ENCODE measurements at places on chromosomes 16 and 17.

GRCh38 chr17:44522883-44523671 lies 19.9 kb upstream of the GPATCH8 start:
- DNase-seq: no peak

DNA sequence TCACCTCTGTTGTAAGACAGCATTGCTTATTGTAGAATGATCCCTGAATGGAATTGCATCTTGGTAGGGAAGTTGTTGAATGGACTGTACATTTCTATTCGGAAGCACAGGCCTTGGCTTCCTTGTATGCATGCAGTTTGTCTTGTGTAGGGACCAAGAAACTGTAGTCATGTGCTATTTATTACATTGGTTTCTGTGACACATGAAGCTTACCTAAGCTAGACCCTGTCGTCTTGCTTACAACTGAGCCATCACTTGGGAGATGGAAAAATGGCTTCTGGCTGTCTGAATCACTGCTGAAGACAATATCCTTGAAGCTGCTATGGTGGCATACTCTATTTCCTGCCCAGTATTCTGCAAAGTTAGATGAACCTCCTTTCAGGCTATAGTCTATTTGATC lies 29.1 kb downstream of the PPM1D start:
- DNase-seq: no peak

GRCh38 chr17:17205368-17206123 lies 587 bp downstream of the PLD6 start:
- DNase-seq: no peak

- DNase-seq: peak; percentile 83
Measured at GRCh38 chr16:77834635-77835540, 46.5 kb downstream of the VAT1L start.

DNA sequence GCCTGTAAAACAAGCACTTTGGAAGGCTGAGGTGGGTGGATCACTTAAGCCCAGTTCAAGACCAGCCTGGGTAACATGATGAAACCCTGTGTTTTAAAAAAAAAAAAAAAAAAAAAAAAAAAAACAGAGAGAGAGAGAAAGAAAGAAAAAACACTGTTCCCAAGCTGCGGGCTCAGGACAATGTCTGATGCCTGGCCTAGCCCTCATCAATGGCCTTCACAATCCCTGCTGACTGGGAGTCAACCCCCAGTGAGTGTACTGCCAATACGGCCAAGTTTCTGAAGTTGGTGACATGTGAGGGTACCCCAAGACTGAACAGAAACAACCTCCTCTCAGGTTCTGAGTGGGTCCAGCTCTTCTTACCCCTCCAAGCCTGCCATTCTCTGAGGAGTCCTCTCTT lies 116.5 kb downstream of the ZNF778 start:
- DNase-seq: no peak

- no peak for DNase-seq
Measured at GRCh38 chr16:31537362-31538242, 9.9 kb downstream of the AHSP start.

DNA sequence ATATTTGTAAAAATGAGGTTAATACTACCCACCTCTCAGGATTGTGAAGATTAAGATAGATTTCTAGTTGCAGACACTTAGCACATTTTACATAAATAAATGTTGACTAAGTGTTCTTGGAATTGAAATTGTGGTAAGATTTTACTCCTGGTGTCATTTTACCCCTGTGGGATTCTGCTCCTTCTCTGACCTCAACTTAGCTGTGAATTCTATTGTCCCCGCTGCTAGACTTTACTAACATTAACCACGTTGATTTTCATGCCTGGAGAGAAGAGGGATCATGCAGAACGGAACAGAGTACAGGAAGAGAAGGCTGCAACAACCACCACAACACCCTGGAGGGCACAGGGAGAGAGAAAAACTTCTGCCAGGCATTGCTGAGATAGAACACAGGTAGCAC lies 2.1 kb upstream of the TOM1L1 start:
- no peak for DNase-seq

GRCh38 chr17:46869975-46870803 lies 18.8 kb downstream of the WNT9B start:
- DNase-seq: no peak

DNA sequence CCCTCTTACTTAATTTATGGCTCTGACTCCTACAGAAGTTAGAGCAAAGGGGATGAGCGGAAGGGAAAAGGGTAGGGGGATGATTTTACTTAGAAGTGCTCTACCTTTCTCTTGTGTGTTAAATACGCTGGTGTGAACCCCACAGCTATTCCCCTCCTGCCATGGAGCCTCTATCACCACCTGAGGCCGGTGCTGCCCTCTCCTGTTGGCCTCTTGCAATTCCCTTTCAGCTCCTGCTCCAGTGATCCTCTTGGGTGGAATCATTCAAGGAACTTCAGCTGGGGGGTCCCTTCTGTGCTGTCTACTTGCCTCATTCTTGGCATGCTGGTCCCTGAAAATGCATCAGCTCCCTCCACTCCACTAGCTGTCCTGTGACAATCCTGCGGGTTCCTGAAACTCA lies 41.8 kb upstream of the CDH8 start:
- DNase-seq: no peak

DNA sequence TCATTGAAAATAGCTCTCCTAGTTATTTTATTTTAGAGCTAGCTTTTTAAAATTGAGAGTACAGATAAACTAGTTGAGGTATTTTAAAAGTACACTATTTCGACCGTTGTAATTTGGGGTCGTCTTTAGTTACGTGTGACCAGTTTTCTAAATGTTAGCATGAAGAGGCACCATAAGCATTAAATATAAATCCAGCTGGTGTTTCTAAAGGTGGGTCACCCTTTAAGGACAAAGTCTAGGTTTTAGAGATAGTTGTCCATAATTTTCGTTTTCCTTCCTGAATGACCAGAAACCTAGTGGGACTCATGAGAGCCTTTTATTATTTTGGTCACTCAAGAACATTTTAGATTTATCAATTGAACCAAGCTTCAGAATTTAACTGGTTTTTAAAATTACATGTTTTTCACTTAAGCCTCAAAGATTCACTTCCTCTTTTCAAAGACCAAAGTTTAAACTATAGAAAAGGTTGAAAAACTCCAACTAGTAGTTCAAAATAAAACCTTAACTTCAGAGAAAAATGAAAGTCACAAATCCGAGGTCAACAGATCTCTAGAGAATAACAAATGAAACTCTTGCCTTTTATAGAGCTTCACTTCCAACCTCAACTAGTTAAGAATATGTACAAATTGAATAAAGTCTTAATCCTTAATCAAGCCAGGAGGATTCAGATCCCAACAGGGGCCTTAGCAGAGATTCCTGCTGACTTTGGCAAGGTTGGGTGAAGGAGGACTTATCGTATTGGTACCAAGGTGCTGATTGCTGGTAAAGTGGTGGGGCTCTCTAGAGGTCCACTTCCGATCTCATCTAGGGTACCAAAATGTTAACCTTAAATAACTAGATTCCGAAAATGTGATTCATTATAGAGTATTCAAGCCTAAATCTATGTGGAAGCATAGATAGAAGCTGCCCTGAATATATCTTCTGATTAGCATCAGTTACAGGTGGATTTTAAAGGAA lies 32.5 kb downstream of the PHKB start:
- no peak for DNase-seq

DNA sequence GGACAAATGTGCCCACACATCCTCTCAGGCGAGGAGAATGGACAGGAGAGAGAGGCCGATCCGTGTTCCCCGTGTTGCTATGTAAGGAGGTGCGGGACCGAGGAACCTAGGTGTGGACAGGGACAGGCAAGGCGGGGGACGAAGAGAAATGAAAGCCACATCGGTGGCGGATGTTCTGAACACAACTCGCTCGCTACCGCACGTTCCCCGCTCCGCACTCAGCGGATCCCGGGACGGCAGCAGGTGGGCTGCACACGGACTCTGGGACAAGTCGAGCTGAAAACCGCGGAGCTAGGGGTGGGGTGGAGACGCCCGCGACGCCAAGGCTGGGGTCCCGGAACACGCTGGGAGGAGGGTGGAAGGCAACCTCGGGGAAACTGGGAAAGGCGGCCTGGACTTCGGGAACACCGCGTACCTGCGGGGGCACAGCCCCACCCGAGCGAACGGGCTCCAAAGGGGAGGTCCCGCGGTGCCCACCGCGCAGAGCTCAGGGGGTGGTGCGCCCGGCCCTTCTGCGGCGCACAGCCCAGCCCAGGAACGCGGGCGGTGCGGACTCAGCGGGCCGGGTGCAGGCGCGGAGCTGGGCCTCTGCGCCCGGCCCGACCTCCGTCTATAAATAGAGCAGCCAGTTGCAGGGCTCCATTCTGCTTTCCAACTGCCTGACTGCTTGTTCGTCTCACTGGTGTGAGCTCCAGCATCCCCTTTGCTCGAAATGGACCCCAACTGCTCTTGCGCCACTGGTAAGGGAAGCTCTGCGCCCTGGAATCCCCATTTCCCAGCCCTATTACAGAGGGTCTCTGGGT lies at the start of gene MT1E:
TSS of gene MT1E (plus strand) at position 642 of the 803 bp plus-strand sequence. CDS start at position 713, 71 bp downstream.
- DNase-seq: no peak

- no peak for DNase-seq
Measured at GRCh38 chr17:2266045-2266864, 37.3 kb downstream of the SMG6 start.

GRCh38 chr17:34386697-34387550 lies 23.9 kb upstream of the CCL1 start:
- DNase-seq: no peak

DNA sequence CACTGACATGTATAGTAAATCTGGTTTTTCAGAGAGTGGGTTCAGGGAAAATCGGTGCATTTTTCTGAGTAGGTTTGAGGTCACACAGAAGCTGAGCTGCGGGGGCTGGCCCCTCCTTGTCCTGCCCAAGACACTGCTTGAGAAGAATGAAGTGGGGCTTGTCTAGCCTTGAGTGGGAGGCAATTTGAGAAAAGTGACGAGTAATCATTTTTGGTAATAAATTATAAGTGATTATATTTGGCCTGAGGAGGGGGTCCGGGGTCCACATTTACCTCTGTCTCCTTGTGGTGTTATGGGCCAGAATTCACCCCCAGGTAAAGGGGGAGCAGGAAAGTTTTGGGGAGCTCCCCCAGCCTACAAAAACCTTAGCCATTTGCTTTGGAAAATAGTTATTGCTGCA lies 28.1 kb downstream of the WFDC1 start:
- DNase-seq: no peak

- DNase-seq: no peak
Measured at GRCh38 chr16:88208112-88208511, 174.6 kb upstream of the ZNF469 start.

- DNase-seq: no peak
Measured at GRCh38 chr16:982145-983043, 824 bp downstream of the SOX8 start.

DNA sequence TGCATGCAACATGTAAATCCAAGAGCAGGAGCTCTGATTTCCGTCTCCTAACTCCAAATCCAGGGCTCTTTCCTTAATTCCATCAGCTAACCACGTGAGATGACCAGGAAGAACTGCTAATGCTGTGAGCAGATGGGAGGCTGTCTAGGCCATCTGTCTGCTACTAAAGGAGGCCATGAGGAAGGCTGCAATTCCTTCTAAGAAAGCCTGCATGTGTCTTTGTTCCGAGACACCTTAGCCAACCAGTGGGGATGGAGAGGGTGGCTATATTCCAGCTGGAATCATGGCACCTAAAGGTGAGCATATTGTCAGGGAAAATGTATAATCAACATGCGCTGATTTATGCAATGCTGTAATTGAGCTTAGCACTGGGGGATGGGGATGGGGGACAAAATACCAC lies 267.2 kb upstream of the CDH5 start:
- DNase-seq: no peak

All from AG04449 (cell line).